ENCODE measurements at places on chromosomes 6 and 20.
A peak's percentile ranks its signal among the peaks of the same experiment; 100 is the strongest.

DNA sequence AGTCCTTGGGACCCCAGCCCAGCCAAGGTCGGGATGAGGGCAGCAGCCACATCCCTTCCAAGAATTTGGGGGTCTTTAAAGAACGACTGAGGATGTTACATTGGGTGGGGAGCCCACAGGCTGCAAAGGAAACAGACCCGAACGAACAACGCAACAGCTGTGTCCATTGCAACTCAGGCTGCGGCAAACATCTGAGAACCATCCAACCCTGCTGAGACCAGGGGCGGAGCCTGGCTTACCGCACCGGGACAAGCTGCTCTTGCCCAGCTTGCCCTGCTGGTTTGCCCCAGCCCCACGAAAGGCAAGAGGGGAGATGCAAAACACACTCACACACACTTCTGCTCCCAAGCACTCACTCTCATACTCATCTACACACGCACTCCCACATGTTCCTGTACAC lies 21.5 kb upstream of the TAF4 start:
- no peak for DNase-seq

- no peak for DNase-seq
These were observed 50.9 kb upstream of the EZR start for GRCh38 chr6:158869826-158870648.

DNA sequence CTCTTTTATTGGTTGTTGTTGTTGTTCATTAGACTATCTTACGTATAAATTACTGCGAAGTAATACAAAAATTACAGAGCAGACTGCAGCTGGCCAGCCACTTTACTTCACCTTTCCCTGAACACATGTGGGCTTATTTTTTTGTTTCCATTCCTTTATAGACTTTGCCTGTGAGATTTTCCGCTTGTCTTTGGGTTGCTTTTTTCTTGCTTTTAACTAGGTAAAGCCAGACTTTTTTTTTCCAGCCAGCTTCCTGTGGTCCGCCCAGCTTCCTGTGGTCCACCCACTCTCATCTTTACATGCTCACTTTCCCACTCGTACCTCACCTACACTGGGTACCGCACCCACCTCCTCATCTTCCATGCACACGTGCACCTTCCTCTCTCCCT lies 79.0 kb downstream of the IPCEF1 start:
- no peak for DNase-seq

- no peak for DNase-seq
These were observed 42.8 kb downstream of the SLC35B3 start for GRCh38 chr6:8392569-8392968.

DNA sequence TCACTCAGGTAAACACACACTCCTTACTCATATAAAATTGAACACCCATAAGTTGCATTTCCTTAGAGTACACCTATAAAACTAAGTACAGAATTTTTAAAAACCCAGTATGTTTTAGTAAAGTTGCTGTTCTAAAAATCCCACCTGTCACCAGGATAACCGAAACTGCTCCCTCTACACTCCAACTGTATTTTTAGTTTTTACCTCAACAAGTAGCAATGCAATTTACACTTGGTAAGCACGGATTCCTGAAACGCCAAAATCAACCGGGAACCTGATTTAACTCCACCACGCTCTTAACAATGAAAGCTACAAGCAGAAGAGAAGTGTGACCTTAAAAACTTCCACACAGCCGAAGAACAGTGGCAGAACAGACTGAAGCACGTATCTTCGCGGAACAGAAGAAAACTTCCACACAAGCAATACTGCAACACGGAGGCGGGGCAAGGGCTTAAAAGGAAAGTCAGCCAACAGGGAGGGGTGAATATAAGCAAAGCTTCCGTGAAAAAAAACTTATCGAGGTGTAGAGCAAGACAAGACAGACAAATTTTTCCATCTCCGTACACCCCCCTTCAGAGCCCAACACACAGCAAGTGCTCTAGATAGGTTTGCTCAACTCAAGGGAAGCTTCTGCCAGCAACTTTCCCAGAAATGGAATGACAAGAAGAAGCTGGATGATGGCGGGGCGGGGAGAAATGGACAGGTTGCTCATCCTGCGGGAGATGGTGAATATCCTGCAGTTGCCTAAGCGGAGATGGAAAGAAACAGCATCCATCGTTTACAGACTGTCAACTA lies 1.4 kb downstream of the STAU1 start:
- no peak for DNase-seq

- no peak for DNase-seq
These were observed 12.4 kb downstream of the UQCC2 start for GRCh38 chr6:33699131-33699530.

DNA sequence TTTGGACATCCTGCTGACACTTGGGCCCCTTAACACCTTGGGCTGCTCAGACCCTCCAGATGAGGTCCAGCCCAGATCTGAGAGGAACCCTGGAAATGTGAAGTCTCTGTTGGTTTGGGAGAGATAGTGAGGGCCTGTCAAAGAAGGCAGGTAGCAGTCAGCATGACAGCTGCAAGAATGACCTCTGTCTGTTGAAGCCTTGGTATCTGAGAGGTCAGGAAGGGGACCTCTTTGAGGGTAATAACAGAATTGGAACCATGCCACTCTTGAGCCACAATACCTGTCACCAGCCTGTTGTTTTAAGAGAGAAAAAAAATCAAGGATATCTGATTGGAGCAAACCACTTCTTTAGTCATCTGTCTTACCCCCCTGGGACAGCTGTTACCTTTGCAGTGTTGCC lies 4.2 kb downstream of the SYS1 start:
- DNase-seq = no peak

- peak; percentile 53 for DNase-seq
These were observed 50.2 kb downstream of the STK35 start for GRCh38 chr20:2151858-2152281.

DNA sequence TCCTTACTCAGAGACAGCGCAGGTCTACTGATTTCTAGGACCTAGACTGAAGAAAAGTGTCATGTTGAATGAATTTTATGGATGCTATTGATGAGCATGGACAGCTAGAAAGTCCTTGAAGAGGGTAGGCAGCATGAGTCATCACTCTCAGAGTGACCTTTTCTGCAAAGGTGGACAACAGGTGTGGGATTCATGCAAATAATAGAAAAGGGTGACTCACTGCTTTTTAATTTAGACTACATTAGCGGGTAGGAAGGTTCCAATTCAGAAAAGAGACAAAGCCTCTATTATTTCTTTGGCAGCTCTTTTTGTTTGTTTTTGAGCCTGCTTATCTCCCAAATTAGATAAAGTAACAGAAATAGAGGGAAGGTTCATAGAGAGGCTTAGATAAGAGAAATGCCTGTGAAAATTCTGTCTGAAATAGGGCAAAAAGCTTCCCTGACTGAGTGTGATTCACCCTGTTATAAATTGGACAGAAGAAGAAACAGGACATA lies 191.4 kb downstream of the TENT5A start:
- no peak for DNase-seq

GRCh38 chr6:164563924-164564323 lies 745.5 kb downstream of the C6orf118 start:
- DNase-seq = no peak

- DNase-seq = no peak
These were observed 420.1 kb downstream of the NKAIN2 start for GRCh38 chr6:124223611-124224345.

GRCh38 chr6:40498148-40498547 lies 89.0 kb downstream of the LRFN2 start:
- no peak for DNase-seq

DNA sequence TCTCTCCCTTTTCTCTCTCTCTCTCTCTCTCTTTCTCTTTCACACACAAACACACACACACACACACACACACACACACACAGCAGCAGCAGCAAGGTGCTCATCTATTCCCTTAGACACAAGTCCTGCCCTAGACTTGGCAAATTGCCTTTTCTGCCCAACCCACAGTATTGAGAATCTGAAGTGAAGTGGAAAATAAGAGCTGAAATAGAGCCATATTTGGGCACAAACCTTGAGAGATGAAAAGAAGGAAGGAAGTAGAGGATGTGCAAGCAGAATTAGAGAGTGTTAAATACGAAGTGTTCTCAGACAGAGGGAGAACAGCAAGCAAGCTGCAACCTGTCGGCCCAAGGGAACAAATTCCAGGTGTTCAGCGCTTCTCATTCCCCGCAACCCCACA lies 557.5 kb upstream of the NOX3 start:
- DNase-seq = no peak

- no peak for DNase-seq
These were observed 105.5 kb downstream of the AGPAT4 start for GRCh38 chr6:161168281-161168891.

- no peak for DNase-seq
These were observed 18.0 kb downstream of the HECA start for GRCh38 chr6:139152892-139153271.

DNA sequence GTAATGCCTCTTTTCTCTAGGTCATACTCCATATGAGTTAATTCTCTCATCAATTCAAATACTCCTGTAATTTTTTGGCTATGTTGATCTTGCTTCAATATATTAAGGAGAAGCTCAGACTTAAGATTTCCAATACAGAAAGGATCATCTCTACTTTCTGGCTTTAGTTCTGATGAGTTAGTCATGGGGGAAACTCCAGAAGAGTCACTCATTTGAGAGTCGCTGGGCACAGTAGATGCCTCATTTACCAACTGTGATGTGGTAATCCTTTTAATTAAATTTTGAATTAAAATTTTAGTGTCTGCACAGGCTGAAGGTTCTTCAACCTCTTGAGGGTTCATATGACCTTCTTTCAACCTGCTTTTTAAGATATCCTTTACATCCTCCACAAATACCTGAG lies 38.5 kb downstream of the DST start:
- DNase-seq = no peak

DNA sequence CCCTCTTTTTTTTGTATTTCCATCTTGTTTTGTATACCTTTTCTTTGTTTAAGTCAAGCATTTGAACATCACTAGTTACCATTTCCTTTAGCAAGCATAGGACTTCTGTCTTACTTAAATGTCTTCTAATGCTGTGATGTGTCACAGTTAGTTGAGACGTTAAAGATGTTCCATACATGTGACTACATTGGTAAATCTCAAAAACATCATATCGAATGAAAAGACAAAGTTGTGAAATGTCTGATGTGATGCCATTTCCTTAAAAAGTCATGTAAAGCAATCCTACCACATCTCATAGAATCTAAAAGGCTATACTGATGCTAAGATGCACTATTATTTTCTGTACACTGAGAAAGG lies 26.8 kb downstream of the SLC16A10 start:
- no peak for DNase-seq

DNA sequence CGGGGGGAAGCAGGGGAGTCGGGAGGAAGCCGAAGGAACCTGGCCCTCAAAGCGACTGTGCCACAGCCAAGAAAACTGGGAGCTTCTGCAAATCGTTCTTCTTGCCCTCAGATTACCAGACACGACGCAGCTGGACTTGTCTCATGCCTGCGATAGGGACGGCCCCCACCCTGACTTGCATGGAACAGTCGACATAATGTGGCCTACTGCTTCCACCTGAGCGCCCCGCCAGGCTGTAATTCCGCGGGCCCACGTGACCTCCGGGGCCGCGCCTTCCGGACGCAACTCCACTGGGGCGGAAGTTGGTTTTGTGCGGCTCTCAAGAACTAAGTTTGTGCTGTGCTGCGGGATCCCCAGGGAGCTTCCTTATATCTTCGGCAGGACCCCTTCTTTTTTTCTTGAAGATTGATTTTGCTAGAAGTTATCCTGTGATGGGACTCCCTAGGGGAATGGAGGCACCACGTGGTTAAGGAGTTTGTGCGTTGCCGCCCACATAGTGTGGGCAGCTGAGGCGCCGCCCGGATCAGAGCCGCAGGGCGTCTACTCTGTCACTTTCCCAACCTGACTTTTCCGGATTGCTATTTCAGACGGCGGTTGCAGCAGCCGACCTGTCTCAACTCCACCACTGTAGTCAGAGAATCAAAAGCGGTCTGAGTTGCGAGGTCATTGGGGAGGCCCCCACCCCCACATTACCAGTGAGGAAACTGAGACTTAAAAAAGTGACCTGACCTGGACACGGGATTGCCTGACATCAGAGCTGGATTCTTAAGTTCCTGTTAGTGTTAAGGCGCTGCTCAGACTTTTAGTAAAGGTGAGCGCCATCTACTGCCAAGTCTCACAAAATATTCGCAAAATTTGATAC lies 540 bp upstream of the CD164 start:
- DNase-seq = peak; percentile 93

DNA sequence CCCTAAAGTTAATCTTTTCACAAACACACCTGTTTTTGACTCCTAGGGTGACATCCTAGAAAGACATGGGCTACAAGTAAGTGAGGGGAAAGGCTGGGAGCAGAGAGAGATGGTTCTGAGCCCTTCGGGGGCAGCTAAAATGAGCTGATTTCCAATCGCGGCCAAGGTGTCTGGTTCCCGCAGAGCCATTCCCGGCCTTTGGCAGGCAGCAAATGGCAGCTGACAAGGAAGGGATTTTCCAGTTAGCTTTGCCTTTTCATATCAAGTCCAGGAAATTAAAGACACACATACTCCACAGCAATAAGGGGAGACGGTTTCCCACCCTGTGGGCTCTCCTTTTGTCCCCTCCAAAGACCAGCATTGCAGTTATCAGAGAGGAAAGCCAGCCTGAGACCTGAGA lies 228.5 kb downstream of the ZMYND8 start:
- DNase-seq = no peak

- DNase-seq = peak; percentile 81
These were observed 11.7 kb upstream of the FAM83C start for GRCh38 chr20:35303735-35304491.

DNA sequence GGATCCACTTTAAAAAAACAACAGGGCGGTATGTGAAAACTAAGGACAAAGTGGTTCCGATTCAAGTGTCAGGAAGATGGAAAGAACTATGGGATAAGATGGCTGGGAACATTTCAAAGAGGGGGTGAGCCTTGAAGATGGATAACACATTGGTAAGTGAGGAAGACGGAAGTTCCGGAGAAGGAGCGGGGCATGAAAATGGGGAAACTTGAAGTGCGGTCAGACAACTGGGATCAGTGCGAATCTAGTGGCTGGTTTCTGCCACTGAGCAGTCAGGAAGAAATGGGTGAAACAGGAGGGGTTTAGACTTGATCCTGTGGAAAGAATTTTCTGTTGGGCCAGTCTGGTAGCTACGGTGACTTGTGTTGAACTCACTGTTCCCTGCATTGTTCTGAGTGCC lies 1.2 kb downstream of the NAA20 start:
- DNase-seq = no peak

GRCh38 chr6:15768999-15769398 lies 106.2 kb upstream of the DTNBP1 start:
- no peak for DNase-seq

- no peak for DNase-seq
These were observed 368.5 kb downstream of the TBC1D32 start for GRCh38 chr6:120965814-120966213.

DNA sequence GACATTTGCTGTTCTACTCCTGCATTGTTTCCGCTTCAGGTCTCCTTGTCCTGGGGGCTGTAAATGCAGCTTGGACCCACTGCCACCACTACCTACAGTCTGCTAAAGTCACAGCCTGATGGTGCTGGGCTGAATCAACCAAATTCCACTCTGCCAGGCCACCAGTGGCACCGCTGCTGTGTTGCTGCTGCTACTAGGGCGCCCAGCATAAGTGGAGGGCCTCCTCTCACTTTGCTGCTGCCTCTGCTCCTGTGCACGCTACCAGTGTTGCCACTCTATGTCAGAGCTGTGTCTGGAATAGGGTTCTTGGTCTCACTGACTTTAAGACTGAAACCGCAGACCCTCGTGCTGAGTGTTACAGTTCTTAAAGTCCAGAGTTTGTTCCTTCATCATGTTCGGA lies 1.4 kb upstream of the SSR1 start:
- DNase-seq = no peak
